ENCODE measurements at places on chromosomes 7 and 10.

DNA sequence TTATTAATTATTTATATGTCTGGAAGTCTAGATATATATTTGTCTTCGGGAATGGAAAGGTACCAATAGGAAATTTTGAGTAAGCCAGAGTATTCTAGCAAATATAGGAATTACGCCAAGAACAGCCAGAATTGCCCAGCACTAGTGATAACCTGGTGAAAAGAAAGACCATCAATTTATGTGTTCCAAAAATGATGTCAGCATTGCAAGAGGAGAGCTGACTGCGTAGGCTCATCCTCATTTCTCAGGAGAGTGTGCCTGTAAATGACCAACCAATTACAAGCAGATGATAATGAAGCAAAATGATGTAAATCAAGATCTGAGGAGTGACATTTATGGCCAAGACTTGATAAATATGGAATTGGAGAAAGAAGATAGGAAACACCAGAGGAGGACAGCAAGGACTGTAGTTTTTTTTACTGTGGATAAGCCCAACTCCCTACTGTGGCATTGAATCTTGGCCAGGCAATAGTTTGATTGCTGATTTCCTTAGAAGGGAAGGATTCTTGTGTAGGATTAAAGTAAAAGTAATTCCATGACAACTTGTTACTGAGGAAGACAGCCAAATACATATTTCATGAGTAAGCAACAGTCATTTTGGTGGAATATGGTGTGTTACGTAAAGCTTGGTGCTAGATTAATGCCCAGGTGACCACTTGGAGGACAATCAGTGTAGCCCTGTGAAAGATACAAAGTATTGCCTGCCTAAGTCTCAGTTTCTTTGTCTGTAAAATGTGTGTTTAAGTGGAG is 590.8 kb downstream of the AUTS2 start:
- no peak for DNase-seq

DNA sequence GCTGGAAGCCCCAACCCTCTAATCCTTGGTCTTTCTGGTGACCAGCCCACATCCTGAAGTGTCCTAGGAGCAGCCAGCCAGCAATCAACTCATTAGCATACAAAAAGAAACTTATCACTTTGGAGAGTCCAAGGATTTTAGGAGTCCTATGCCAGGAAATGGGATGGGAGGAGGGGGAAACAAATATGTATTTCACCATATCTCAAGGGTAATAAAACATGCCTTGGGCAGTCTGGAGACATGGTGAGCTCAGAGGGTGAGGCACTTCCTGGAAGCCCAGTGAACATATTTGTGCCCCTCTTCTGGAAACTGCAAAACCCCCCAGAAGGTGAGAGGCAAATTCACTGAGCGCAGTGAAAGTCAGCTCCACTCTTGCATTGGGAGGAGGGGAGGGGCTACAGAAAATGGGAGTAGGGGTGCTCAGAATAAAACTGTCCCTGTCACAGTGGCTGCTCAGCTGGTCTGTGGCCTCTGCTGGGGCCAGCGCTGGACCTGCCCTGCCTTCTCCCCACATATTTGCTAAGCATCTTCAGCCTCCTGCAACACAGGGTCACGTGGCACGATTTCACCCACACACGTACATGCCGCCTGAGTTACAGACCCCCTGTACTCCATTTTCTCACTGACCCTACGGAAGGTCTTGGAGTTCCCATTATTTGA is 17.7 kb upstream of the ZMIZ1 start:
- DNase-seq, result no peak

GRCh38 chr7:141322383-141322782 is 228.8 kb upstream of the AGK start:
- no peak for DNase-seq

DNA sequence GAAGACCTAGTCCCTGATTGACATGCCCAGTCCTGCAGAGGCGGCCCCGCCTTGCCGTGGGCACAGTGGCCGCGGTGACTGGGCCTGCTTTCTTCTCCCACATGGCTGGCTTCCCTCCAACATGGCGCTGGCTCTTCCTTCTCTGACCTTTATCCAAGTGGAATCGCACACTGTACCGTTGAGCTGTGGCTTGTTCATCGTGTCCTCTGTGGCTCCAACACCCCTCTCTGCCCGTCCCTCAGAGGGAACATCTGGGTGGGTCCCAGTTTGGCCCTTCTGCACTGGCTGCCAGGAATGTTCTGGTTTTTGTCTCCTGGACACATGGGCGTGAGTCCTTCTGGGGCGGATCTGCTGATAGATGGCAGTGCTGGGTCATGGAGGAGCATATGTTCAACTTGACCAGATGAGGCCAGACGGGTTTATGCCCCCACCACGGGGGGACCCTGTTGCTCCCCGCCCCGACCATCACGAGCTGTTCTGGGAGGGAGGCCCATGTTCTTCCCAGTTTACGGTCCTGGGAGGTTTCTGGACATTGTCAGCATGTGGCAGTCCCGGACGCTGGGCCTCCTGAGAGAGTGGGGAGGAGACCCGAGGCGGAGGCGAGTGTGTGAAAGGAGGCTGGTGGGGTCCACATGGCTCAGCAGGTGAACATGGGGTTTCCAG is 63.5 kb downstream of the LHPP start:
- DNase-seq, result no peak

GRCh38 chr7:138864667-138865066 is 66.7 kb upstream of the ATP6V0A4 start:
- DNase-seq, result no peak

- DNase-seq, result no peak
Measured at GRCh38 chr7:141358386-141358785, 192.8 kb upstream of the AGK start.

DNA sequence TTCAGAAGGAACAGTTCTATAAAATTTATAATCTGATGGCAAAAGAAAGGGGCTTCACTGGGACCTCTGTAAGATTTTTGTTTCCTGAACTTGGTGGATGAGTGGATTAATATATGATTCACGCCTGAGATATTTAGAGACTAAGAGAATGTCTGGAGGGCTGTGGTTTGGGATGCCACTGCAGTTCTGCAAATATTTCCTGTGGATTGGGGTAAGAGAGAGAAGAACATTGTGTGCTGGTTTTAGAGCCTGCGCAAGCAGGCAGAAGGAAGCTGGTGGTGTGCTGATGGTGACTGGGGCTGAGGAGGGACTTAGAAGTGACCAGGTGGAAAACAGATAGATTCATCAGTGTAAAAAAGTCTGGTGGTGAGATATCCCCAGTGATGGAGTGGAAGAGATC is 87.0 kb downstream of the SUGCT start:
- DNase-seq, result no peak

DNA sequence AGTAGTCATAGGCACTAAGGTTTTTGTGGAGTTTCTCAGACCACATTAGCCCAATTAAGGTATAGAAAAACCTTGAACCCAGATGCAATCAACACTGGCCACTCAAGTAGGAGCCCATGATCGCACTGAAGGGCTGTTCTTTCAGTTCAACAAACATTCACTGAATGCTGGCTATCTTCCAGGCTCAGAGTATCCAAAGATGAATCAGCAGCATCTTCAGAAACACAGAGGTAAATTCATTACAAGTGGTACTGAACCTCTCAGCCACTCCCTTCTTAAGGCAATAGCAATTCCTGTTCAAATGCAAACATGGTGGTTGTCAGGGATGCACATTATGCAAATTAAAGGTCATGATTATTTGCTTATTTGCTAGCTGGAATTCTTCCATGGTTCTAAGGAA is 17.1 kb downstream of the KCNK18 start:
- DNase-seq, result no peak

DNA sequence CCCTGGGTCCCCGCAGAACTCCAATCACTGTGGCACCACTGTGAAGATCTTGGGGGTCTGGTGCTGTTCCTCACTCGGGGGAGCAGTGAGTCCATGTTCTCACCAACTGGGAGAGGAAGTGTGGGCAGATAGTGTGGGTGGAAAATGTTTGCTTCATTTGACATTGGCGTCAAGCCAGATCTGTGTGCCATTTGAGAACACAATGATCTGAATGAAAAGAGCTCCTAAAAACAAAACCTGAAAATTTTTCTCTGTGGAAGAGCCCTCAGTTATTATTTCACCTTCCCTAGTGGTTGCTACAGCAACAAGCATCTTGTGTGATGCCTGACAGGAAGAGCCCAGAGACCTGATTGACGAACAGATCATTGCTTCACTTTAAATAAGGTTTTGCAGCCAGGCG is 125.6 kb downstream of the VIPR2 start:
- DNase-seq, result no peak

DNA sequence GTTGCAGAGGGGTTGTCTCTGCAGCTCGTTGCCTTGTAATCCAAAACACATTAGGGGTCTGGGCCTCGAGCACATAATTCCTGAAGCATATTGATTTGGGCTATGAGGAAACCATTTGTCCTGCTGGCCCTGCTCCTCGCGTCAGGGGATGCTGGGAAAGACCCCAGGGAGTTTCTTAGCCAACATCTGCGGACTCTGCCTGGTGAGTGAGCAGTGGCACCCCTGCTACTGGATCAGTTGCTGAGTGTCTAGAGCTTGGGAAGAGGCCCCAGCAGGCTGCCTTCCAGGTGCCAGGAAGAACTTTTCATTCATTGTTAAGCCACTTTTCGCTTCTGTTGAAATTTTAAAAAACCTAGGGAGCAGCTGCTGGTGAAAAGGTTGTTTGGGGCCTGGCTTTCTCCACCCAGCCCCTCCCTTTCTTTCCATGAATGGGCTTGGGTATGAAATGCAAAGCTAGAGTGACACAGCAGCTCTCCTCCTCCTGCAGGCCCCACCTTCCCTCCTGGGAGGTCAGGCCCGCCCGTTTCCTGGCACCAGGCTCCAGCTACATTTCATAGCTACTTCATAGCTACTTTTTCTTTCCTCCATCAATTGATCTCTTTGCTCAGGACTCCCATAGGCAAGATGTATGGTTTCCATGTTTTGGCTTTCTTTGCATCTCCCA is 26.8 kb downstream of the TACR2 start:
- DNase-seq, result no peak

DNA sequence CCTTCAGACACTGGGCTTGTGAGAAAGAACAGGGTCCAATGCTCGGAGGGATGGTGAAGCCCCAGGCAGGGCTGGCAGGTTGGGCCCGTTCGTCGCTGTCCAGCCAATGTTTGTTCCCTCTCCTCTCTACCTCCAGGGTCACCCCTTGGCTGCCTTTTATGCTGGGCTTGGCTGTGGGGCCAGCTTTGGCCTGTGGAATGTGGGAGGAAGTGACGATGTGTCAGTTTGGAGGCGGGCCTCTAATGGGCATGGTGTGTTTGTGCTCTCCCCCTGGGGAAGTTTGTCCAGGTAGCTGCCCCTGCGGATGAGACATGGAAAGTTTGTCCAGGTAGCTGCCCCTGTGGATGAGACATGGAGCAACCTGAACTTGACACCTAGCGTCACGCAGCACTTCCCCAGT is 236.7 kb downstream of the GLRX3 start:
- DNase-seq, result no peak

DNA sequence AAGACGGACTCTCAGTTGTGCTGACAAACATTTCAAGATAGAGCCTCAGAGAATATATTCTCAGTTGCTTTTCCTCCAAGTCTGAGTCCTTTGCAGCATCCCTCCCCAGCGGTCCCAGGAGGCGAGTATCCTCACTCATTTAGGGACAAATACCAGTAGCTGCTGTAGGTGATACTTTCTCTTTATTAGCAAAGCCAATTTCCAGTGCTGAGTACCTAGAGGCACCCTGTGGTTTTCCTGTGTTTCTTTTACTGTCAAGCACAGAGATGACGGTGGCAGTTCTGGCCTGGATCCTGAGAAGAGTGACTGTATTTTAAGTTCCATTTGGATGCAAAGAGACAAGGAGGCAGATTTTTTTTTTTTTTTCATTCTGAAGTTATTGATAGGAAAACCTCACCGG is 1058.4 kb downstream of the SORCS3 start:
- DNase-seq, result no peak

GRCh38 chr10:118007773-118008172 is 39.0 kb downstream of the RAB11FIP2 start:
- no peak for DNase-seq

- no peak for DNase-seq
Measured at GRCh38 chr7:97859606-97860204, 12.5 kb downstream of the ASNS start.

- no peak for DNase-seq
Measured at GRCh38 chr10:59279991-59280505, 82.3 kb downstream of the FAM13C start.

- no peak for DNase-seq
Measured at GRCh38 chr10:4129866-4130477, 345.0 kb upstream of the KLF6 start.

GRCh38 chr10:95273393-95274312 is 17.1 kb downstream of the PDLIM1 start:
- DNase-seq, result no peak

DNA sequence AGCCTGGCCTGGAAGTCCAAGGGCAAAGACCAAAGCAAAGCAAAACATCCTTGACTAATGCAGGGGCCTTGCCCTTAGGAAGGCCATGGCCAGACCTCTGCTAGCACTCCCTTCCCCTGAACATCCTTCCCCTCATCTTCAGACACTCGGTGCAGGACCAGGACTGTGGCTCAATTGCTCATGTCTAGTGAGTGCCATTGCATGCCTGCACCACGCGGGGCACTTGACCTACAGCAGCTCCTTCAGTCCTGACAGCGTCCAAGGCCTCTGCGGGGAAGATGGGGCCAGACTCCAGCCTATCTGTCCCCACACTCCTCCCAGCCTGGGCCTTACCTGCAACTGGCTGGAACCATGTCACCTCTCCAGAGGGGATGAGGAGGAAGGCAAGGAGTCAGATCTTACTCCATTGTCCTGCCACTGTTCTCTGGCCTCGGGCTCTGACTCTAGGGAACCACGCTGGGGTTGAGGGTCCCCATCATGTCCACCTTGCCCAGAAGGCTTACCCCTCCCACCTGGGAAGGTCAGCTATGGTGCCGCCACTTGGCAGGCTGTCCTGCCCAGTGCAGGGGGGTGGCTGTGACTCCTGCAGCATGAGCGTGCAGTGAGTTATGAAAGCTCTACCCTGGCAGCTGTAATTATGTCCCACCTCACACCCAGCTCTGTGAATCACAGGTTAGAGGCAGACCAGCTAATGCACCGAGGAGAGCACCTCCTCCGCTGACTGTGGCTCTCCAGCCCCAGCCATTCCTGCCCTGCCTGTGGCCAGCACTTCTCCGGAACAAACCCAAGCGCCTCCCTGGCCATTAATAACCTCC is 16.1 kb downstream of the DRGX start:
- no peak for DNase-seq

GRCh38 chr10:104642658-104643302 is 1.7 kb downstream of the SORCS3 start:
- no peak for DNase-seq

DNA sequence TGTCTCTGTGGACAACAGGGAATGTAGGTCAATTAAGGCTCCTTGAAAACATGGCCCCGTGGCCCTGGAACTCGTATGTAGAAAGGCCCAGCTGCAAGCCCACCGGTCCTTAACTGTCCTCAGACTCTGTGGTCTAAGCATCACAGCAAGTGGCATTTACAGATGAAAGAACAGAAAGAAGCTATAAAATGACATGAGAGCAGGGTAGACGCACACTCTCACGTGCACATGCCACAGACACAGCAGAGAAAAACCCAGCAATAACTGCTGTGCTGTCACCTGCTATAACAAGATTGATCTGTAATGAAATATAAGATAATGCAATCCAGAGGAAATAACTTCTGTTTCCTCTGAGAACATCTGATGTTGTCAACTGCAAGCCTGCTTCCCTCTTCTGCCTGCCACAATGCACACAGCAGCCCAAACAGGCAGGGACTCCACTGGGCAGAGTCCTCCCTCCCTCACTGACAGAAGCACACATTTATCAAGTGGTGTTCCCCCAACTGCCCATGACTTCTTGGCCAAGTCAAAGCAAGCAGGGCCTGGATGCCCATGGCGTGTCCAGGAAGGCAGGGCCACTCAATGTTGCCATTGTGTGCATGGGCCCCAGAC is 63.9 kb downstream of the GFRA1 start:
- no peak for DNase-seq
